ENCODE measurements at places on chromosomes 12 and 14. TPM values are rescaled to one million over a fixed set of nuclear protein-coding genes. Genes with fewer than 3 reads are reported as not detected.

Gene CDCA3
- 1.5 TPM for total RNA-seq

Gene PIWIL1
- total RNA-seq = not detected

Gene IRAK3
- 7.4 TPM for total RNA-seq

Gene PPP1R36
- total RNA-seq = 1.3 TPM

Gene GALNT16
- total RNA-seq = 8.5 TPM

Gene GRIN2B
- not detected for total RNA-seq

Gene GPD1
- total RNA-seq = not detected

Gene COX8C
- 0.33 TPM for total RNA-seq

Gene PIP4K2C
- total RNA-seq = 9.0 TPM

Gene TEX52
- total RNA-seq = not detected

Gene ARHGAP9
- total RNA-seq = under 0.01 TPM

Gene CLIP1
- total RNA-seq = 106 TPM

Gene RNASE3
- not detected for total RNA-seq

Gene RGS6
- not detected for total RNA-seq

Gene MYL6B
- 98.6 TPM for total RNA-seq

Gene OTX2
- total RNA-seq = not detected

Gene B4GALNT1
- total RNA-seq = 0.51 TPM

Gene PTPRO
- total RNA-seq = 0.33 TPM

Gene SPTB
- under 0.01 TPM for total RNA-seq

Gene UTP20
- total RNA-seq = 13.1 TPM

Gene MIP
- not detected for total RNA-seq
